ENCODE measurements at places on chromosomes 2 and 18.

- DNase-seq, result no peak
These were observed 82.1 kb downstream of the EIF2AK3 start for GRCh38 chr2:88545118-88545517.

GRCh38 chr2:180110469-180110868 lies 103.4 kb upstream of the CWC22 start:
- DNase-seq, result no peak

DNA sequence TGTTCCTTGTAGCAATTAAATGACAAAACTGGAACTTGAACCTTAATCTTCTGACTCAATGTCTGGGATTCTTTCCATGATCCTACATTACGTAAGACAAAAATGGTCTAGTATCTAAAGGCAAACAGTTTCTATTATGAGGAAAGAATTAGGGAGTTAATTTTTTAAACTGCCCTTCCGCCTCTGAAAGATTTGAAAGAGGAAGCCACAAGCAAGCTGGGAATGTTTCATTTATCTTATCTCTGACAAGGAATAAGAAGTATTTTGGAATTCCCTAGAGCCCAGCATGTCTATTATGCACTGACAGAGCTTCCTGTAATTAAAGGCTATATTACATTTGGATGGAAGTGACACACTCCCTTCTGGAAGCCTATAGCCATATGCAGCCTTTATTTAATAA lies 558.8 kb upstream of the CDH2 start:
- no peak for DNase-seq

DNA sequence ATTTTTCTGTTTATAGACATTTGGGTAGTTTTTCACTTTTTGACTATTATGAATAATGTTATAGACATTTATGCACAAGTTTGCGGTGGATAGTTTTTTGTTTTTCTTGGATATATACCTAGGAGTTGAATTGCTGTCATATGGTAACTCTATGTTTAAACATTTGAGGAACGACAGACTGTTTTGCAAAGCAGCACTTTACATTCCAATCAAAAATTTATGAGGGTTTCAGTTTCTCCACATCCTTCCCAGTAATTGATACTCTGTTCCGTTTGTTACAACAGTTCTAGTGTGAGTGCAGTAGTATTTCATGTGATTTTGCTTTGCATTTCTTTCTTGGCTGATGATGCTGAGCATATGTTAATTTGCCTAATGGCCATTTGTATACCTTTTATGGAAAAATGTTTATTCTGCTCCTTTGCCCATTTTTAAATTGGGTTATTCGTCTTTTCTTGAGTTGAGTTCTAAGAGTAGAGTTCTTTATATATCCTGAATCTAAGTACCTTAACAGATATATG lies 617.3 kb upstream of the LRATD1 start:
- no peak for DNase-seq

GRCh38 chr18:75364512-75365253 lies 62.8 kb downstream of the SMIM21 start:
- no peak for DNase-seq

DNA sequence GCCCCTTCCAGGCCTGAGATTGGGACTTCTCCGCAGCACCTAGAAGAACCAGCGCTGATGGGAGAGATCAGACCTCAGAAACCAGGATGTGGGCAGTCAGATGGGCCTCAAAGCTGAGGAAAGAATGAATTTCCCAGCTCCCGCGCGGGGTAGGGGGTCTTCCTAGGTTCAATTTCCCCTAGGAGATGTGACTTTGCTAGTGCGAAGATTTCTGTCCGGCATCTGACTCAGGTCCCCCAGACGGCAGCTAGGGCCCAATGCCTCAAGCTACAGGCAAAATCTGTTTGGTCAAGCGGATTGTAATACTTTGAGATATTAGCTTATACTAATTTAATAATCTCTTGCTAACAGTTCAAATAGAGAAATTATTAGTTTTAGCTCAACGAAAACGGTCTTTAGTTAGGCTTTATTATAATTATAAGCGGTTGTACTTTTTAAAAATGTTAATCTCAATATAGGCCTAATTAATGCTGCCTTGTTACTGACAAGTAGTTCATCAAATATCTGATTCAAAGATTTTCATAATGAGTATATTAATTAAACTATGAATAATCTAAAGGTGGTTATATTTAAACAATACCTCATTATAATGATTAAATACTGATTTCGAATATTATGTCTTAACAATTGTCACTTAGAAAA lies 5.8 kb downstream of the DLX1 start:
- DNase-seq, result no peak

- DNase-seq, result no peak
These were observed 15.4 kb downstream of the HJURP start for GRCh38 chr2:233838726-233839446.

- DNase-seq, result no peak
These were observed 123.3 kb downstream of the NCK2 start for GRCh38 chr2:105868060-105868459.

- no peak for DNase-seq
These were observed 759.4 kb downstream of the CBLN2 start for GRCh38 chr18:71784777-71785176.

- no peak for DNase-seq
These were observed 272.7 kb downstream of the SS18 start for GRCh38 chr18:25817546-25818237.

- DNase-seq, result no peak
These were observed 117.1 kb downstream of the ZNF407 start for GRCh38 chr18:74714791-74715190.

GRCh38 chr2:201798252-201798913 lies 8.0 kb upstream of the CDK15 start:
- no peak for DNase-seq

DNA sequence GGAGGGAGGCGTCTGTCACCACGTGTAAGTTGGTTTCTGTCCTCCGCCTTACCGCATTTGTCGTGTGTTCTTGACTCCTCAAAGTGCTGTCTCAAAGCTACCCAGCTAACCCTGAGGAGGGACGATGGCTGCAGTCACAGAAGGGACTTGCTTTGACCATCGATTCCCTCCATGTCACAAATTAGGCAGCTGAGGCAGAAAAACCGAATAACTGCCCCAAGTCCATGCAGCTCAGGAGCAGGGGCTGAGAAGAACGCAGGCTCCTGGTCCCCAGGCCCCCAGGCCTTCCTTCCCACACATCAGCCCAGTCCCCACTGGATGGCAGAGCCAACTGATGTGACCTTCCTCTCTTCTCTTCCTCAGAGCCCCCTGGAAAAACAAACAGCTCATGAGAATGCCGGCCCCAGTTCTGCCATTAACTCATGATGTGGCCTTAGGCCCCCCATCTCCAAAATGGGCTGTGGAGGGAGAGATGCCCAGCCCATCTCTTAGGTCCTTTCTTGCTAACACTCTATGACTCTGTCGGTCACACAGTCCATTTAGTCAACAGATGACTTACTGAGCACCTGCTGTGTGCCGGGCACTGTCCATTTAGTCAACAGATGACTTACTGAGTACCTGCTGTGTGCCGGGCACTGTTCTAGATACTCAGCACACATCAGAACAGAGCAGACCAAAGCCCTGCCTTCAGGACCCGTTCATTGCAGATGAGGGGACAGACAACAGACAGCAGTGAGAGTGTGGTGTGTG lies 19.6 kb downstream of the MTERF4 start:
- no peak for DNase-seq

- no peak for DNase-seq
These were observed 22.9 kb upstream of the CAVIN2 start for GRCh38 chr2:191869781-191870180.

DNA sequence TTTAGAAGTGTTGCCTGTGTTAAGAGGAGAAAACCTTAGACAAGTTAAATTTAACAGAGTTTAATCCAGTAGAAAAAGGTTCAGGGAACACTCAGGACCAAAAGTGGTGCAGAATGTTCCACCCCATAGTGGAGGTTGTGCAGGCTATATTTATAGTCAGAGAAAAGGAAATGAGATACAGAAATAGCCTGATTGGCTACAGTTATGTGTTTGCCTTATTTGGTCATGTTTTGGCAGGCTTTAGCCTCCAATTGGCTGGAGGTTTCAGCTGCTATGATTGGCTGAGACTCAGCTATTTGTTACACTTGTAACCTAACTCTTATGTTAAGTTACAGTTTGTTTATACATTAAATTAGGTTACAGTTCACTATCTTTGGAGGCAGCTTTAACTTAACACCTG lies 4.2 kb downstream of the STAMBP start:
- DNase-seq, result no peak

DNA sequence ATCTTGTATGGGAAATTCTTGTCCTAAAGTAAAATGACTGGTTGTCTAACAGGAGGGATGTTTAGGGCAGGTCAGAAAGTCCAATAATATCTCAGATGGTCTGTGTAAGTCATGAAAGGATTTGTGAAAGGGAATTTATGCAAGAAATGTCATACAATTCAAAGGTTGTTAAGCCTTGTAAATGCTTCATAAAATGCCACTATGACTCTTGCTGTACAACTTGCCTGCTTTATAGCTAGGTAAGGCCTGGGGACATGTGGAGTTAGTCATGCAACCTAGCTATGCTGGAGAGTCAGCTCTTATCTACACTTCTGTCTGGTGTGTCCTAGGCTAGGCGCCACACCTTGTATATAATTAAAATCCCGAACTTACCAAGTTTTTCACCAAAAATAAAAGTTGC lies 36.9 kb upstream of the VWA3B start:
- no peak for DNase-seq

- no peak for DNase-seq
These were observed 109.9 kb downstream of the SLC4A3 start for GRCh38 chr2:219737270-219737691.

DNA sequence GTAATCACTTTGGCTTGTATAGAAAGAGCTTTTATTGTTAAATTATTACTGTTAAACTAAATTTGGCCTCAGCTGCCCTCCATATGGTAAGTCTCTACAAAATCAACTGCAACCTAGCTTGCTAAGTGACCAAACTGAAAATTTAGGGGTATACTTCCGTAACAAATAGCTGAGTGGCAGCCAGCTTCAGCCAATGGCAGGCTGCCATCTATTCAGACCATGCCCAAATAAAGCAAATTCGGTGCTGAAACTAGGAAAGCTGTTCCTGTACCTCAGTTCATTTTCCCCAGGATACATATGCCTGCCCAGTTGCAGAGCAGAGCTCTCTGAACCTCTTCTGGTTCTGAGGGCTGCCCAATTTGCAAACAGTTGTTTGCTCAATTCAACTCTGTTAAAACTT lies 94.8 kb downstream of the EML6 start:
- DNase-seq, result no peak

GRCh38 chr2:207531032-207531952 lies 1.5 kb downstream of the CREB1 start:
- no peak for DNase-seq

- no peak for DNase-seq
These were observed 253.2 kb downstream of the L3MBTL4 start for GRCh38 chr18:6161549-6161948.

- no peak for DNase-seq
These were observed 6.2 kb downstream of the APOB start for GRCh38 chr2:21037671-21038108.

DNA sequence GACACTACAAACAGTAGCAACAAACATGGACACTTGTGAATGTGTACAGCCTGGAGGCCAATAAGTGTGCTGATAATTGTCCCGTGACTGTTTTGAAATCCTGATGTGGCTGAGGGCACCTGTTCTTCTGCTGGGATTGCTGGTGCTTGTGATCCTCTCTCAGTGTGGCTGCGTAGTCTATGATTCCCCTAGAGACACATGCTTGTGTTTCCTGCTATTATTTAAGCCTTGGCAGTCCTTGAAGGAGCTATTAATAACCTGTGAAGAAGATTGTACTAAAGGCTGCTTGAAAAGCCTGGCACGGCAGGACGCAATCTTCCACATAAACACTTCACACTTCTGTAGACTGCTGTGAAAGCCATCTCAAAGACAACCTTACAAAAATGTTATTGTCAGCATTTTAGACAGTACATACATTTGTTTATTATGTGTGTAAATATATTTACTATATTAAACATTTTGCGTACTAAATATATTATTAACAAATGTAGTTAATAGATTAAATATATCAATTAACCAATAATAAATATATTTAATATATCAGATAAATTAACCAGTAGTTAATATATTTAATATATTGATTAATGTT lies 71.4 kb downstream of the GALR1 start:
- DNase-seq, result no peak

DNA sequence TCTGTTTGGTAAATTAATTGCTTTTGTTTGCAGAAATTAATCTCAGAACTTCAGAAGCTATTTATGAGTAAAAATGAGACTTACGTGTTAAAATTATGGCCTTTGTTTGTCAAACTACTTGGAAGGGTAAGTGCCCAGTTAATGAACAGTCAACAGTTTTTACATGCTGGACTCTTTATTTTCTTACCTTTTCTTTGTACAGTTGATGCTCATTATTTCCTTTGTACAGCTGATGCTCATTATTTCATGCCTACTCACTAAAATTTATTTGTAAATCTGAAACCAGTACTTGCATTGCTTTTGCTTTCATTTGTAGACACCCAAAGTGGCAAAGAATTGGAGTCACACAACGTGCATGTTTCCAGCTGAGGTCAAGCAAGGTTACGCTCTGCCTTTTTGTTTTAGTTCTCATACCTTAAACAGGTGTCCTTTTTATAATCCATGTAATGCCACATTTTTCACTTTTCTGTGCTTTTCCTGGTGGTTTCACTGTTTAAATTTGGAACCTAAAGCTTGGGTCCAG lies 13.3 kb downstream of the RIF1 start:
- DNase-seq, result no peak

DNA sequence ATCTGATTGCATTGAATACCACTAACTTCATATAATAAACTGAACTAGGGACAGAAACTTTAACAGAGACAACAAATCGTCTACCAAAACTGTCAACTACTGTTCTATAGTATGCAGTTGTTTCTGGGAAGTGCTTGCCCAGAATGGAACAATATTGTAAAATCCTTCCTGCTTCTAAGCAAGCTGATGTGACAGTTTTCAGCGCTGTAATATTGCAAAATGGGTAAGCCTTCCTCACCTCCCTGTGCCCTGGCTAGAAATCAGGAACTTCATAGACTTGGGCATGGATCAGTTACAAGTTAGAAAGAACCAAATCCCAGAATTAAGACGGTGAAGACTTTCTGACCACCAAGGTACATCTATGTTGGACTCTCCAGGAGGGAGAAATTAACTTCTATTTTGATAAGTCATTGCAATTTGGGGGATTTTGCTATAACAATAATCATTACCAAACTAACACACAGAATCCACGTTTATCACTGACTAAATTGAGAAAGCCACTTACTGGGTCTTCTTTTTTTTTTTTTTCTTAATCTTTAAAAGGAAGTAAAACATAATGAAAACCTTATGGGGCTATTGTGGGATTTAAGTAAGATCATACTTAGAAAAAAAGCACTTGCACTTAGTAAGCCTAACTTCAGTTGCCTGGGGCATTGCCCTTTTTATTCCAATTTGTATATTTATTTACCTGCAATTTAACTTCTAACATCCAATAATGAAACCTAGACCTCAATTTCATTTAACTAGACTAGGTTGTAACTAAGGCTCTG lies 261.5 kb downstream of the TRIB2 start:
- DNase-seq, result no peak

DNA sequence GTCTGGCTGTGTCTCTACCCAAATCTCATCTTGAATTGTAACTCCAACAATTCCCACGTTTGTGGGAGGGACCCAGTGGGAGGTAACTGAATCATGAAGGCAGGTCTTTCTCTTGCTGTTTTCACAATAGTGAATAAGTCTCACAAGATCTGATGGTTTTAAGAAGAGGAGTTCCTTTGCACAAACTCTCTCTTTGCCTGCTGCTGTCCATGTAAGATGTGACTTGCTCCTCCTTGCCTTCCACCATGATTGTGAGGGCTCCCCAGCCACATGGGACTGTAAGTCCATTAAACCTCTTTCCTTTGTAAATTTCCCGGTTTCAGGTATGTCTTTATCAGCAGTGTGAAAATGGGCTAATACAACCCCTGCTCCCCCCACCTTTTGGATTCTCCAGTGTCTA lies 23.8 kb downstream of the VWA3B start:
- DNase-seq, result no peak
